ENCODE measurements at places on chromosomes 1 and 21.

- DNase-seq: no peak
Measured at GRCh38 chr1:19073311-19074186, 117.1 kb upstream of the IFFO2 start.

- DNase-seq: no peak
Measured at GRCh38 chr1:109578947-109579443, 30.6 kb downstream of the GNAI3 start.

GRCh38 chr21:34148419-34148804 is 75.0 kb downstream of the MRPS6 start:
- no peak for DNase-seq

DNA sequence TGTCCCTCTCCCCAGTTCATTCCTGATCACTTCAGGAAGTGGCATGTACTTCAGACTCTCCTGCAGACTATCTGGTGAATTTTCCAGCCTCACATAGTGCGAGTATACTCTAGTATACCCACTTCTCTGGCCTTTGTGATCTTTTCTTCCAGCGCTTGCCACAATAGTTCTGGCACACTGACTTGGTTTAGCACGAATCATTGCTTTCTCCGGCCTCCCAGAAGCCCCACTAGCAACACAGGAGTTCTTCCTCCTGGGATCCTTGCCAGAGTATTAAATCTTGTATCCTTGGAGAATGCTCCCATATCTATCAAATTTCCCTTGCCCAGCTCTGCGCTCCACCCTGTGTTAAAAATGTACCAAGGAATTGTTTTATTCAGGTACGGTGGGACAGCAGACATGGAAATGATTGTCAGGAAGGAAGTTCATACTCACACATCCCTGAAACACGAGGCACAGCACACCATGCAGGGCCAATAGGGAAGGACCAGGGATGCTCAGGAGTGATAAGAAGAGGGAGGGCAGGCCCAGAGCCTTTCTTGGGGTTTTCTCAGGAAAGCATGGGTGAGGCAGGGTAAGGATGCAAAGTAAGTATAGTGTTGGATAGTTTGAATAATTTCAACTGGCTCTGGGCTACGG is 136.7 kb downstream of the ADSS2 start:
- DNase-seq: no peak

DNA sequence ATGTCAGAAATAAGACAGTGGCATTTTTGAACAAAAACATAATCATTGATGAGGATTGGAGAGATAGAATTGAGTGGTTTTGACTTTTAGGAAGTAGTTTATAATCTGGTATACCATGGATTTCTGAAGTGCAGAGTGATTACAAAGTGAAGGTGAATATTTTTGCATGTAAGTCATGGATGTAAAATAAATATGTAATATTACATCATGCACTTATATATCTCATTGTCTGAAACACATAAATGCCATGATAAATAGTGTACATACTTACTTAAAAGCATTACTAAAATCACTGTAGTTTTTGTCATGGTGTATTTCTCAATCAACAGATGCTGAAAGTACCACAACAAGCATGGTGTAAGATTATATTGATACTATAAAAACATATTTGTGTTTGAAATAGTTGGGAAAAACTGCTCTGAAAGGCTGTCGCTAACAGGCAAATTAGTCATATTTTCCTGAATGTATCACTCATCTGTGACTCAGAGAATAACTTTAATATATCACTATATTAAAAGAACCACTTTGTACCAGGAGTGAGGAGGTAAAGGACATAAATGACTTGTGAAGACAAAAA is 24.8 kb upstream of the RGS18 start:
- DNase-seq: no peak

GRCh38 chr1:53738205-53739108 is 507 bp downstream of the GLIS1 start:
- no peak for DNase-seq

GRCh38 chr1:234960722-234961455 is 167.7 kb downstream of the TOMM20 start:
- DNase-seq: no peak

GRCh38 chr1:98893371-98893770 is 111.3 kb downstream of the PLPPR5 start:
- DNase-seq: no peak

- no peak for DNase-seq
Measured at GRCh38 chr1:197715806-197716205, 59.5 kb downstream of the DENND1B start.

DNA sequence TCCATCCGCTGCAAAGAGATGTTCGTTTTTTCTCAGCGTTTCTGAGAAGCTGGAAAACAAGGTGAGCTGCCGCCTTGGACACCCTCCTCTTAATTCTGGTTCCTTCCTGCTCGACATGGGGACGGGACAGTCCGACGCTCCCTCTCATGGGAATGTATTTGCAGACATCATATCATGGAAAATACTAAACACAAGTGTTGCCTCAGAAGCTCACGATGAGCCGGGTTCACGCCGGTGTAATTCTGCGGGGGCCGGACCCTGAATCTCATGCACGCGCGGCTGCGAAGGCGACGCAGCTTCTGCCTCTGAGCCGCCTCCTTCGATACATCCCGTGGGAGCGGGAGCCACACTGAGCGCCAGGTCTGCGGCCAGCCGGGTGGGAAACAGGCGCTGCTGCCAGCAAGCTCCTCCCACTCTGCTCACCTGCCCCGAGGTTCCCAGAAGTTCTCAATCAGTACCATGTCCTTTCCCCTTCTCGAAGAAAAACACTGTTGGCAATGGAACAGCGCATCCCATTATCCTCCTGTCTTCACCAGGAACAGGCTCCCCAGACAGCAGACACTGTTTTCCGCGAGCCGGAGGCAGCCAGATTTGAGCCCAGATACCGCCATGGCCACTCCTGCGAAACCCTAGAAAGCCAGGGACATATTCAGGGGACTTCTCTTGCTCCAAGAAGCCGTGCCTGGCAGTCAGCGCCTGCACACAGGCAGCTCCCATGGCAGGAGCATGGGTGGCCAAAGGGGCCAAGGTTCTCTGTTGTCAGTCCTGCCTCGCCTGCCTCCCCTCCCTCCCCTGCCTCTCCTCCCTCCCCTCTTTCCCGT is 98.0 kb downstream of the WDR4 start:
- DNase-seq: peak; percentile 53

DNA sequence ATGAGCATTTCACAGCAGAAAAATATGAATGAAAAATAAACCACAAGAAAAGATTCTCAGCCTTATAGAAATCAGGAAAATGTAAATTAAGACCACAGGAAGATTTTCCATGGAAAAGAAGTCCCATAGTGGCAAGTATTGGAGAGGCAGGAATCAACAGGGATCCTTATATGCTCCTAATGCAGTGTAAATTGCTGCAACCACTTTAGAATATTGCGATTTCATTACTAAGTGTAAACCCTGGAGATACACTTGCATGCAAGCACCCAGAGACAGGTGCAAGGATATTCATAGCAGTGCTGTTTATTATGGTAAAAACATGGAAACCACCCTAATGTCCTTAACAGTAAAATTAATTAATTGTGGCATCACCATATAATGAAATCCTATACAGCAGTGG is 10.6 kb upstream of the LRP8 start:
- no peak for DNase-seq

GRCh38 chr1:159803956-159804689 is 2.0 kb downstream of the FCRL6 start:
- no peak for DNase-seq

DNA sequence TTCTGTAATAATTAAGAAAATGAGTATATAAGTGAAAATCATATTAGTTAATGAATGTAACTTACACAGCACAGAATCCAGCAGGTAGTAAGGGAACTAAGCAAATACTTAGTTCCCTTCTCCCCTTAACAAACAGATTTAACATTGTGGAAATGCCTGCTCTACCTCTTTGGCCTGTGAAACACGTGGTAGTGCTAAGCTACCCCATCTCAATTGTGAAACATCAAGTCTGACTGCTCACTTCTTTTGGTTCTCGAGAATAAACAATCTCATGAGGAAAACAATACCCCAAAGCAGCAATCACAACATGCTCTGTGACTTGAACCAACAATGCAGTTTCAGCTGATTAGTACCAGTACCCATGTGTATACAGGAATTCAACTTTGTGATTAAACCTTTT is 4.7 kb downstream of the MYSM1 start:
- no peak for DNase-seq

DNA sequence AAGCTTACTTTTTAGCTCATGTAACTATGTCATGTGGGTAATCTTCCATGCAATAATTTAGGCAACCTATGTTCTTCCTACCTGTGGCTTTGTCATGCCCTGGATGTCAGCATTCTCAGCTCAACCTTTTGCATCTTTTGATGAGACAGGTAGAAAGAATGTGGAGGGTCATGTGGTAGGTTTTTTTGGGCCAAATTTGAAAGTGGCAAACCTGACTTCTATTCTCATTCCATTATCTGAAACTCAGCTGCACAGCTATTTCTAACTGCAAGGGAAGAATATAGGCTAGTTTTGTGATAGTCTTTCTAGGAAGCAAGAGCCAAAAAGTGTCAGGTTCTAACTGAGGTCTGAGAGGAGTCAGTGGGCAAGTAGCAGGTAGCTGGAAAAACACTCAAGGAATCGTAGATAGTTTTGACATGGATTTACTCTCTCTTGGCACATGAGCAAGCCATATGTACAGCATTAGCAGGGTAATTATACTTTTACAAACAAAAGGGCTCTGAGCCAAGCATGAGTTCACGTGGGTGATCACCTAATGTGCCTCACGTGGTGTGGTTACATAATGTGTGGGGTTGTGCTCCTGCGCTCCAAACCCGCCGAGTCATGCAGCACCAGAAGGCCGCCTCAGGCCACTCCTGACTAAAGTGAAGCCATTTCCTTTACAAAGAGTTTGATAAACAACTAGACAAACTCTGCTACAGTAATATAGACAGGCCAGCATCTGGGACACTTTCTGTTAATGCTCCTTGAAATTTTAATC is 1013.8 kb downstream of the PLA2G4A start:
- DNase-seq: peak; percentile 2

DNA sequence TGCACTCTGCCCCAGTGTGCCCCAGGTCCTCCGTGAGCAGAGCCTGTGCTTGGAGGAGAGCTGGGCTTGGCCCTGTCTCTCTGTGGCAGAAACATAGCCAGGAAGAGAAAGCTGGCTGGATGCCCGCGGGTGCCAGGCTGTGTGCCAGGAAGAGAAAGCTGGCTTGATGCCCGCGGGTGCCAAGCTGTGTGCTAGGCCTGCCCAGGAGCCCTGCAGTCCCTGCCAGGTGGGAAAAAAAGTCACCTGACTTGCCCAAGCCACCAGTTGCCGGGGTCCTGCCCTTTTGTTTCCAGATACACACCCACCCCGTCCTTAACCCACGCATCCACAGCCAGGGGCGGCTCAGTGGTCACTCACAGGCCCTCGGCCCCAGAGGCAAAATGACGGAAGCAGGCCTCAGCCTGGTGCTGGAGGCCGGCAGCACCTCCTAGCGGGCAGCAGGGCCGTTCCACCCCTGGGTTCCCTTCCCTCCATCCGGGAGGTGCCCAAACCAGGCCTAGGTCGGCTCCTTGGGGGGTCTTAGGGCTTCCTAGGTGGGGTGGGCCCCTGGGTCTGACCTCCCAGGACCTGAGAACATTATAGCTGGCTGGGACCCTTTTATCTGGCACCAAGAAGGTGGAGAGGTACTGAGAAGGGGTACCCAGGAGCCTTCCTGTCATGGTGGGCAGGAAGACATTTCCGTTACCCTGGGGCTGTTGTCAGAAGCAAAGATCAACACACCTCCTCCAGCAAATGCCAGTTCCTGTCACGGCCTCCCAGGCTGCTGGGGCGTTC is 9.1 kb downstream of the ITGB2 start:
- peak; percentile 76 for DNase-seq

- no peak for DNase-seq
Measured at GRCh38 chr1:45216200-45216541, 9.8 kb upstream of the ZSWIM5 start.

DNA sequence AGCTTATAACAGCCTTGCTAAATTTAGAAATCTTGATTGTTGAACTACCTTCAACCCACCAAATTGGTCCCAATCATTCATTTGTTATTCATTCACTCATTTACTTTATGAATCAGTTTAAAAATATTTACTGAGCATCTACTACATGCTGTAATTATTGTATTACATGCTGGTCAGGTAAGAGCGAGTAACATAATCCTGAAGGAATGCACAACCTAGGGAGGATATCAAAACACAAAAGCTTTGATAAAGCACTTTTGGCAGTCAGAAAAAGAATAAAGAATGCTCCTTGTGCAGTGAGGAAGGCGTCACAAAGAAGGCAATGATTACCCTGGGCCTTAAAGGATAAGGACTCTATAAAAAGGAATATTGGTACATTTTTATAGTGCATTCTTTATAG is 518.9 kb upstream of the NR5A2 start:
- DNase-seq: no peak

DNA sequence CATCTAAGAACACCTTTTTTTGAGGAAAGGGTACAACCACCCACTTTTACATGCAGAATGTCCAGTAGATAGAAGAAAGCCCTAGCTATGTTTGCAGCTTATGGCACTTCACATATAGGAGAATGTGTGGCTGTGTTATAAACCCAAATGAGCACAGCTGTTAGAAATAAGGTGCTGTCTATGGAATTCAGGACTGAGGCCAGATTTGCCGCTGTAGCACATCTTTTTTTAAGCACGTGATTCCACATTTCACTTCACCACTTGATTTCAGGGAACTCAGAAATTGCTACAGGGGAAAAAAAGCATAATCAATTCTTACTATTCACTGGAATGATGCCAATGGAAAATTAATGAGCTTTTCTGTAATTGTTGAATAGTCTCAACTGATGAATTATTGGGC is 147.2 kb upstream of the ADAMTS5 start:
- no peak for DNase-seq

- DNase-seq: no peak
Measured at GRCh38 chr1:151949371-151950193, 40.3 kb upstream of the THEM4 start.

DNA sequence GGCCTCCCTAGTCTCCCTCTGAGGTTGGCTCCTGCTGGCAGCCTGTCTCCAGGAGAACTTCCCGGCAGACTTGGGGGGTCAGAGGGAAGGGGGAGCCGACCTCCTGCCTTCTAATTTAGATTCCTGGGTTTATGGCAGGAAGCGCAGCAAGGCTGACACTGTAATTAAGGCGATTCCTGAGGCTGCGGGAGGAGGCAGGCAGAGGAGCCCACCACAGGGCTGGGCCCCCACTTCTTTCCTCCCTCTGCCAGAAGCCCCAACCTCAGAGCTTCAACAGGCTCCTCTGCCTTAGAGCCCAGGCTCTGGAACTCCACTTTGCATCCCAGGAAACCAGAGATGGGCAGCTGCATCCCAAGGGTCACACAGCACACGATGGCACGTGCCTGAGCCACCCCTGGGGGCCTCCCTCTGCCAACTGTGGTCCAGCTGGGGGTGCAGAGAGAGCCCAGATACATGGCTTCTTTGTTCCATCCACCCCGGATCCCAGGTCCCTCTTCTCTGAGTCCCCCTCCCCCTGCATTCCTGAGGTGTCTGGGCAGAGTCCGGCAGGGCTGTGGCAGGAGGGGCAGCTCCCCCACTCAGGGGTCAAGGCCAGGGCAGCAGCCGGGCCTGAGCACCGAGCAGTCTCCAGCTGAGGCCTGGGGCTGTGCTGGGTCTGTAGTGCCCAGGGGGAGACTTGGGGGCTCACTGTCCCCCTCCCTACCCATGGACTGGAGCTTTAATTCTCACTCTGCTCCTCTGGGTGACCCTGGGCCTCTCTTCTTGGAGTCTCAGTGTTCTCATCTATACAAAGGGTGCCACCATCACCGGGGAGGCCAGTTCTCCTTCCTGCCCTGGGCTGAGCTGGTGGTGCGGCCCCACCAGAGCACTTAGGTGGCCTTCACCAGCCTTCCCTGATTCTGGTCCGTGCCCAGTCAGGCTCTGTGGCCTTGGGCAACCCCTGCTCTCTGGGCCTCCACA is 39.4 kb upstream of the FAM131C start:
- no peak for DNase-seq

- DNase-seq: peak; percentile 44
Measured at GRCh38 chr1:34683616-34684015, 71.2 kb upstream of the GJB5 start.

Measured in NCI-H2029 (cell line).